ENCODE measurements at places on chromosomes 16 and 17. TPM values are rescaled to one million over a fixed set of nuclear protein-coding genes. Genes with fewer than 3 reads are reported as not detected.

DNA sequence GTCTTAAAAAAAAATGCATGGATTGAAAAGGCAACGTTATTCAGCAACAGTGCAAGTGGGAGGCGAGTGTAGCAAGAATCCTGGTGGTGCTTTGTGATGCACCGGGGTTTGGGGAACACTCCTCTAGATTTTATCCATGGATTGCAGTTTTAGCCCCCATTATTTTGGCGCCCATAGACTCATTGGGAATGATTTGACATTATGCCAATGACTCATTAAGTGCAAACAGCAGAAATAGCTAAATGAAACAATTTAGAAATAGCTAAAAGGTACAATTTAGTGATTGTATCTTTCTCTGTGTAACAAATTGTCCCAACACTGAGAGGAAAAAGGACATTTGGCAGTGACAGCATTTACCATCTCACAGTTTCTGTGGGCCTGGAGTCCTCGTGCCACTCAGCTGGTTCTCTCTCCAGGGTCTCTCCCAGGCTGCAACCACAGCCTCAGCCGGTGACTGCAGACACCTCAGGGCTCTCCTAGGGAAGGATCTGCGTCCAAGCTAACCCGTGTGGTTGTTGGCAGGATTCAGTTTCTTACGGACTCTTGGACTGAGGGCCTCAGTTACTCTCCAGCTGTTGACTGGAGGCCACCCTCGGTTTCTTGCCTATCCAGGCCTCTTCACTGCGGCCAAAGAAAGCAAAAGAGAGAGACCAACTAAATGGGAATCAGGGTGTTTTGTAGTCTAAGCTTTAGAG is 398.7 kb downstream of the SNX29 start:
- DNase-seq: no peak

JPH3 gene
- 0.34 TPM for total RNA-seq

CD300LF gene
- not detected for total RNA-seq

GRCh38 chr16:69408475-69408874 is 15.9 kb upstream of the CYB5B start:
- DNase-seq: no peak

- no peak for DNase-seq
Measured at GRCh38 chr17:66620528-66620927, 214.4 kb upstream of the CACNG5 start.

DNA sequence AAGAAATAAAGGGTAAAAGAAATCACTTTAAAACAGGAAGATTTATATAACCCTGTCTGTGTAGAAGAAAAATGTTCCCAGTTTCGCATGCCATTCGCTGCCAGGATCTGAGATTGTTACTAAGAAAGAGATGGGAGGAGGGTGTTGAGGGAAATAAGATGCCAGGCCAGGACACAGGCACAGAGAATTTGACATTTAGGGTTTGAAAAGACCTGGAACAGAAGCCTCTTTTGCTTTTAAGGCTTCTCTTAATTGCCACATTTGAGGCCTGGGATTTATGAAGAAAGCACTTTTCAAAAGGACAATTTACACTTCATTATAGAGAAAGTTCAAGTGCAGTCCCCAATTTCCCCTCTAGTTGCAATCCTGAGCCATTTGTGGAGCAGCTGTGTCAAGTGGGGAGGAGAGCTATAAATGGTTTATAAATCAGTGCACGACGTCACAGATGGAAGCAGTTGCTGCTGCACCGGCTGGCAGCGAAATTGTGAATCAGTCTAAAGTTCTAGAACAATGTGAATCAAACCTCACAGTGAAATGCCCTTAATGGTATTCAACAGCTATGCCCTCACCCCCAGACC is 26.5 kb upstream of the C16orf87 start:
- DNase-seq: peak; percentile 56

DNA sequence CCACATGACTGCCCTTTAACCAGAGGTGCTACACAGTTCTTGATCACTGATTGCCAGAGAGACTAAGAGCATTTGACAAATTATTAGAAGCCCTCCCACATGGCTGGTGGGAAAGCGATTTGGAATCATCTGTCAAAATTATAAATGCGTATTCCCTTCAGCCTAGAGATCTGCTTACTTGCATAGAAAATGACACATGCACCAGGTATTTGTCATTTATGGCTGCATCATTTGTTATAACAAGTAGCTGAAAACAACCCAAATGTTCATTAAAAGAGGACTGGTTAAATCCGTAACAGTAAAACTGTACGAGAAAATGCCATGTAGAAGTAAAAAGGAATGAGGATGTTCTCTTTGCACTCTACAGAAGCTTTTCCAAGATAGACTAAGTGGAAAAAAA is 21.4 kb downstream of the BCO1 start:
- no peak for DNase-seq

MT1G gene
- total RNA-seq: not detected

JMJD6 gene
- total RNA-seq: 23.1 TPM

GRCh38 chr17:55722742-55723487 is at the start of gene TMEM100:
Gene TMEM100, minus strand, starts transcription at chr17:55722864. Its CDS starts 1,794 bp downstream, at chr17:55721070.
- DNase-seq: peak; percentile 81

ITGA2B gene
- 1.0 TPM for total RNA-seq

DNA sequence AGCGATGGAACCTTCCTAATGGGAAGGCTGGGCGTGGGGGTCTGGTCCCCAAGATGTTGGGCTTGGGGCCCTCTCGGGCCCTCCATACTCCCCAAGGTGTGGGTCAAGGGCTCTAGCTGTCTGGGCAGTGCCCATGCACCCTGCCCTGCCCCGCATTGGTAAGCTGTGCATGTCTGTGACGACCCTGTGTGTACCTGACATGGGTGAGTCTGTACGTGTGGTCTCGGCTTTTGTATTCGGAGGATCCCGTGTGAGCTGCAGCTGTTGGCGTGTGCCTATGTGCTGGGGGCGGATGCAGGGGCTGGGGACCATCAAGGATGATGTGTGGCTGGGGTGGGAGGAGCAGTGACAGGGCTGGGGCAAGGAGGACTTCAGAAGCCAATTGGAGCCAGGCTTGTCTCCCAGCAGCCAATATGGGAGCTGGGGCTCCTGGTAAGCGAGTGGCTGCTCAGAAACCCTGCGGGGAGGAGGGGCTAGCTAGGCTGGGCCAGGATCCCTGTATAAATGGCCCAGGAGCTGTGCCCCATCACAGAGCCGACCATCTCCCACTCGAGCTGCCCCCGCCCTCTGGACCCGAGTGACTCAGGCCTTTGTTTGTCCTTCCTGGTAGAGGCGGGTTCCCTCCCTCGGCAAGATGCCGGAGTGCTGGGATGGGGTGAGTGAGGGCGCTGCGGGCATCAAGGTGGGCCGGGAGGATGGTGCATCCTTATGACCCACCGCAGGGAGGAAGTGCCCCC is at the start of gene NDRG4:
Gene NDRG4 (plus strand): TSS at position 529 of the 737 bp plus-strand sequence. CDS start 106 bp downstream, at position 635.
- DNase-seq: peak; percentile 81

DPEP2 gene
- 2.9 TPM for total RNA-seq

GRCh38 chr16:49969091-49970030 is 55.7 kb upstream of the CNEP1R1 start:
- no peak for DNase-seq
